Activated naive CD8-positive, alpha-beta T cell treated with anti-CD3 and anti-CD28 coated beads for 36 hours (primary cell): ENCODE measurements at places on chromosomes 4 and X. TPM values are rescaled to one million over a fixed set of nuclear protein-coding genes. Genes with fewer than 3 reads are reported as not detected.

The HNRNPH2 gene
- 19.3 TPM for total RNA-seq

The AFF1 gene
- 31.5 TPM for total RNA-seq

The GPR119 gene
- not detected for total RNA-seq

The AFM gene
- total RNA-seq: not detected

The BRCC3 gene
- 41.7 TPM for total RNA-seq

The PRSS12 gene
- total RNA-seq: not detected

The MFAP3L gene
- 1.0 TPM for total RNA-seq

The SYTL5 gene
- total RNA-seq: not detected

The FAM236C gene
- total RNA-seq: not detected

The DMRTC1 gene
- total RNA-seq: not detected
